CD14-positive monocyte (primary cell): ENCODE measurements at places on chromosomes 11 and 22.

DNA sequence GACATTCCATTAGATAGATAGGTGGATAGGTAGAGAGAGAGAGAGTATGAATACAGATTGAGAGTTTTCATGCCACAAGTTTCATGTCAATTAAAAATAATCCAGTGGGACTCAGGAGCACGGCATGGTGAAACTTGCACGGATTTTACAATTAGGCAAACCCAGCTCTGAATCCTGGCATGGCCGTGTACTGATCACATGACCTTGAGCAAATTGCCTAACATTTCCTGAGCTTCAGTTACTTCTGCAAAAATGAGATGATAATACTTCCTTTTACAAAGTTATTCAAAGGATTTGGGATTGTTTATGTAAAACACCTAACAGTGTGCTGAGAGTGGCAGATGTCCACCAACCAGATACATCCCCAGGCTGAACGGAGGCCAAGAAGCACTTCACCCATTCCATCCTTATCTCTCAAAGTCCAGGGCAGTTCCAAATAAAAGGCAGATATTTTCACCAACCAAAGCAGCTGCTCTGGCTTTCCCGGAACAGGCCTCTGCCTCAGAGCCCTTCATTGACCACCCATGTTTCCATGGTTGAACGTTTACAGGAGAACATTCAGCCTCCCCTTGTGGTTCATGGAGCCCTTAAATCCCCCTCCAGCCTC is 17.9 kb downstream of the APLNR start:
- peak; percentile 51 for DNase-seq

GRCh38 chr22:23225724-23226496 is 45.6 kb downstream of the BCR start:
- no peak for DNase-seq

GRCh38 chr22:50276143-50276542 is 6.0 kb upstream of the MAPK11 start:
- peak; percentile 66 for DNase-seq

DNA sequence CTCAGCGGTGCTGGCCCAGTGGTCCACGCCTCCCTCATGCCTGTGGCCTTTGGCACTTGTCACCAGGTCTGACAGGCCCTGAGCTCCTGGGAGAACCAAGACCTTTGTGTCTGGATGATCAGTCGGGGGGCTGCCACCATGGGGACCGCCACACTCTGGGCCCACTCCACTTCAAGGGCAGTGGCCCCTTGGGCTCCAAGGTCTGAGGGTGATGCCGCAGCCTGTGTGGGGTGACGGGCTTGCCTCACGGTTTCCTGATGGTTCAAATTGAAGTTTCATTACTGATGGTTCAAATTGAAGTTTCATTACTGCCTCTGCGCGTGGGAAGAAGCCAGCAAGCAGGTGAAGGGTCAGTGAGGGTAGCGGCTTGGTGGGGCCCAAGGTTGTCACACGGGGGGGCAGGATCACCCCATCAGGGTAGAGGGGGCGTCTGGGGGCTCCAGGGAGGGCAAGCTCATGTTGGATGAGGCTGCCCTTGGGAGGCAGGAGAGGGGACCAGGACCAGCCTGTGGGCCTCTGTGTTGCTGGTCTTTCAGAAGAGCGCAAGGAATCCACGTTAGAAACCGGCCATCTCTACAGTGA is 27.5 kb downstream of the TRMU start:
- DNase-seq: no peak

GRCh38 chr11:3796346-3796745 is 1.0 kb downstream of the NUP98 start:
- no peak for DNase-seq
